ENCODE measurements at places on chromosomes 1 and 21.

DNA sequence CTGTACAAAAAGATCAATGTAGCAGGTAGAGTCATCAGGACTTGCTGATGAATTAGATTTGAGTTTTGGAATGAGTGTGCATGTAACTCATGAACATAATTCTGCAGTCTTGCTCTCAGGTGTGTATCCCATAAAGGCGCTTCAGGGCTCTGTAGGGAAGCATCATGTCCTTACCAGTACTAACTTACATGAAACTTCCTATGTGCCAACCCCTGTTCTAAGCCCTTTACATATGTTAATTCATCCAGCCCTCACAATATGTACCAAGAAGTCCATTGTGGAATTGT, 2.1 kb upstream of the FCRLB start:
- no peak for DNase-seq

DNA sequence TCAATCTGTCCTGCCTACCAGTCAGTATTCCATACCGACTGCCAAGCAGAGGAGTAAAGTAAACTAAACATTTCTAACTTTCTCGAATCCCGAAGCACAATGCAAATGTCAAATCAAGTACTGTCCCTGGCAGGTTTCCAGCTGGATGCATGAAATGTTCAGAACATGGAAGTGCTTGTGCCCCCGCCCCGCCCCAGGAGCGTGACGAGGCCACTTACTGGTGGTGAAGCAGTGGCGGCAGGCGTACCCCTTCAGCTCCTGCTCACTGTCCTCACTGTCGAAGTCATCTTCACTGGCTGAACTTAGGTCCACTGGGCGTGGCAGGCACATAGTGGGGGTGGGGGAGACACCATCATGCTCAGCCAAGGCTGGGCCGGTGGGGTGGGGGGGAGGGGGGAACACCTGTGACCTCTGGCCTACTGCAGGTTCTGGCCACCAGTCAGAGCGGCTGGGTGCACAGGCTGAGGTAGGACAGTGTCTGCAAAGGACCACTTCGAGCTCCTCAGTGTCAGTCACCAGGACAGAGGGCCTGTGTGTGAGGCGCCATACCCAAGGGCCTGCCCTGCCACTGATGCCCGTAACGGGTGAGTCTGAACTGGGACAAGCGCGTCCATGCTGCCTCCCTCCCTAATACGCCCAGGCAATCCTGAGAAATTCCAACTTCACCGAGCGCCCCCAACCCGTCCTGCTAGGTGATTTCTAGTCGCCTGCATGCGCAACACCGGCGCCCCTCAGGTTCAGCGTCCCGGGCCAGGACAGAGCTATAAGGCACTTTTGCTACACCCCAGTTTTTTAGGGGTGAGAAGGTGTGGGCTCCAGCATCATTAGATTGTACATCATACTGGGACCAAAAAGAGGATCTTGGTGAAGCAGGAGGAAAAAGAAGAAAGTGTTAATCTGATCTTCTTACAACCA, 46.9 kb downstream of the SLC45A1 start:
- DNase-seq = no peak

DNA sequence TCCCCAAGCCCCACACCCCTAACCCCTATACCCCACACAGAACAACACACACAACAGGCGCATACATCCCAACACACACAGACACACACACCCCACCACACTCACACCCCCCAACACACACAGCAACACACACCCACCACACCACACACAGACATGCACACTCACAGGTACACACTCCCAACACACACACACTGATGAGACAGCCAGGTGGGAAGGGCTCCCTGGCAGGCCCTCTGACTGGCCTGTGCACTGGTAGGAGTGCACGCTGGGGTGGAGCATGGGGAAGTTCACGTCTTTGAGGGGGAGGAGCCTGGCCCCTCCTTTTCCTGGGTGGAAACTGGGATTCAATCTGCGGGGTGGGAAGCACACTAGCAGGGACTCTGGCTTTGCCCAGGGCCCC, 116.7 kb downstream of the RHOU start:
- no peak for DNase-seq

DNA sequence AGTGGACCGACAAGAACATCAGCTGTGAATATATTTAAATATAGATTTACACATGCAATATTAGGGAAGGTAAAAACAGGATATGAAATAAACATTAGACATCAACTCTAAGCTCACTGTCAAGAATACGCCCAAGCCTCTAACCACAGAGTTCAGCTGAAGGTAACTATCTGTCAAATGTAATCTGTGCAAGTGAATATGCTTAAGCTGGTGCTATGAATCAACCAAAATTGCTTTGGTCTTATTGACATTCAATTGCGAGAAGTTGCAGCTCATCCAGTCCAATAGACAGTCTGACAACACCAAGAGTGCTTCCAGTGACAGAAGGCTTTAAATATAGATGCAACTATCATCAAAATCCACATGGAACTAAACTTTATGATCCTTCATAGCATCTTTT, 32.3 kb downstream of the USH2A start:
- no peak for DNase-seq
